T-helper 2 cell treated with Interferon-gamma antibody and Interleukin-4, amounts not matched to agents 100 ng/mL and 5 ng/mL, for 36 hours (primary cell): ENCODE measurements at places on chromosomes 16 and 17. TPM values are rescaled to one million over a fixed set of nuclear protein-coding genes. Genes with fewer than 3 reads are reported as not detected.

Gene ALOX12
- total RNA-seq: not detected in 2 replicates

Gene RTN4RL1
- total RNA-seq: 0.61 and 0.64 TPM in 2 replicates

Gene UTS2R
- 0.16 TPM in 1 of 2 replicates, not detected in the other for total RNA-seq

Gene TTYH2
- total RNA-seq: 24.5 and 26.8 TPM in 2 replicates

Gene NHLRC4
- 1.4 and 1.5 TPM in 2 replicates for total RNA-seq

Gene ALDH3A2
- total RNA-seq: 30.1 and 32.4 TPM in 2 replicates

Gene AOC3
- 0.70 and 1.1 TPM in 2 replicates for total RNA-seq

Gene UMOD
- total RNA-seq: not detected in 2 replicates

Gene ZNF821
- 4.5 and 5.3 TPM in 2 replicates for total RNA-seq

Gene DPEP2
- 14.8 and 16.8 TPM in 2 replicates for total RNA-seq

Gene ZNF469
- total RNA-seq: 0.50 and 0.52 TPM in 2 replicates

Gene ZPBP2
- total RNA-seq: not detected in 2 replicates

Gene TLCD1
- 1.7 and 3.2 TPM in 2 replicates for total RNA-seq

Gene RAB40B
- total RNA-seq: 0.91 and 1.1 TPM in 2 replicates

Gene CCDC57
- 59.0 and 60.1 TPM in 2 replicates for total RNA-seq

Gene ST6GALNAC1
- total RNA-seq: 1.1 and 2.0 TPM in 2 replicates

Gene TBC1D3C
- total RNA-seq: 0.18 TPM in 1 of 2 replicates, not detected in the other

Gene CHCT1
- not detected in 2 replicates for total RNA-seq

Gene PRPSAP1
- 53.3 and 59.5 TPM in 2 replicates for total RNA-seq

Gene FADS6
- total RNA-seq: not detected in 2 replicates

Gene AARSD1
- 50.1 and 52.2 TPM in 2 replicates for total RNA-seq

Gene KRTAP4-4
- total RNA-seq: not detected in 2 replicates

Gene FBXL16
- 12.0 TPM in 2 replicates for total RNA-seq

Gene WNT9B
- total RNA-seq: not detected in 2 replicates

Gene KRTAP2-3
- total RNA-seq: not detected in 2 replicates

Gene P3H4
- 3.8 and 6.1 TPM in 2 replicates for total RNA-seq

Gene SNX11
- total RNA-seq: 22.3 and 23.4 TPM in 2 replicates

Gene GNG13
- not detected in 2 replicates for total RNA-seq

Gene KRT14
- total RNA-seq: not detected in 2 replicates

Gene HNF1B
- 0.70 and 1.0 TPM in 2 replicates for total RNA-seq

Gene CD2BP2
- total RNA-seq: 70.8 and 75.8 TPM in 2 replicates

Gene CHRNE
- 0.25 and 0.73 TPM in 2 replicates for total RNA-seq

Gene OTOP2
- total RNA-seq: not detected in 2 replicates

Gene SMIM5
- total RNA-seq: 0.50 and 0.52 TPM in 2 replicates

Gene MEIOB
- total RNA-seq: not detected in 2 replicates

Gene MT1M
- total RNA-seq: 0.45 TPM in 1 of 2 replicates, not detected in the other

Gene SEC14L5
- total RNA-seq: not detected in 2 replicates

Gene CASKIN1
- total RNA-seq: 0.16 and 0.20 TPM in 2 replicates

Gene VTN
- 0.23 and 0.45 TPM in 2 replicates for total RNA-seq

Gene SLC12A3
- not detected in 2 replicates for total RNA-seq

Gene CLEC3A
- not detected in 2 replicates for total RNA-seq

Gene ZG16
- not detected in 2 replicates for total RNA-seq

Gene ZDHHC1
- 0.36 and 0.48 TPM in 2 replicates for total RNA-seq

Gene GPR139
- total RNA-seq: not detected in 2 replicates

Gene TMEM238L
- total RNA-seq: not detected in 2 replicates

Gene MON1B
- total RNA-seq: 74.6 and 78.7 TPM in 2 replicates

Gene RNF157
- 58.3 and 66.0 TPM in 2 replicates for total RNA-seq
